ENCODE measurements at places on chromosomes 3 and 15.

DNA sequence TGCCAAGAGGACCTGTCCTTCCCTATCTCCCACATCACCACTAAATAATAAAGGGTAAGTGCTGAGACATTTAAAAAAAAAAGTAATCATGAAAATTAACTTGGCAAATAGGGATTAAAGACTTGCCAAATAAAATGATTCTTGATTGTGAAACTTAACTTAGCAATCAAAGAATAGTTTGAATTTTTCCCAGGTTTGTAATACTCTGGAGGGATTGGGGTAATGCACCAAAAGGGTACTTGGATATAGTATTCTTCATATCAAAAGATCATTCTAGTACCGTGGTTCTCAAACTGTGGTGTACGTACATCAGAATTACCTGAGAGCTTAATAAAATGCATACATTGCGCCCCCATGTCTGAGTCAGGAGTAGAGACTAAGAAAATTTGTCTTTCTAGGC lies 28.5 kb downstream of the CALML4 start:
- no peak for DNase-seq

GRCh38 chr15:40252438-40253166 lies 13.7 kb downstream of the PAK6 start:
- DNase-seq: no peak

DNA sequence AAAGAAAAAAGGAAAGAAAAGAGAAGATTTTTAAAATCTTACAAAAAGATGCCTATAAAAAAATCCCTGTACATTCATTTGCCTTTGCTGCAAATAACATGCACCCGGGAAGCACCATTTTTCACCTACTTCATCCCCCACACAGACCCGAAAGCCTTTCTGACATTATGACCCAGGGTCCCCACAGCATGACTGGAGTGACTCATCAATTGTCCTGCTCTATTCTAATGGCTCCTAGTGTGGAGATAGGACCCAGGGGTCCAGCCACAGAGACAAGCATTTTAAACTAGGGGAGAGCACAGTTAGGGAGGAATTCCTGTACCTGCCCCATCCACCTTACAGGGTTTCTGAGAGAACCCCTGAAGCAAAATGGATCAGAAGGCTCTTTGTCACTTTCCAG lies 14.7 kb upstream of the PXYLP1 start:
- DNase-seq: no peak

DNA sequence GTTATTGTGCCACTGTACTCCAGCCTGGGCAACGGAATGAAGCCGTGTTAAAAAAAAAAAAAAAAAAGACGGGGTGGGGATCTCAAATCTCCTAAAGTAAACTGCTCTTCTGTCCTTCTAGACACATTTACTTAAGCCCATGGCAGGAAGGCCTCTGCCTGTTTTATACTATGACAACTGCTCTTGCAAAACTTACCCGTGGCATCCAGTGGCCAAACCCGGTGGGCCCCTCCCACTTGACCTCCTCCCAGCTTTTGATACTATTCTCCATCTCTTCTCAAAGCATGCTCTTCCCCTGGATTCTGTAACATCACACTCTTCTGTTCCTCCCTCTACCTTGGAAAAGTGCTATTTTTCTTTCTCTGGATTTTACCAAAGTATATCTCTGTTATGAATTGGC lies 112.2 kb downstream of the RFTN1 start:
- DNase-seq: no peak

- no peak for DNase-seq
Measured at GRCh38 chr3:63192248-63192647, 85.9 kb upstream of the SYNPR start.

Data from right atrium auricular region (tissue), 2 donors.